ENCODE measurements at places on chromosomes 1 and 21.

- no peak for DNase-seq
Measured at GRCh38 chr1:56438901-56439551, 140.3 kb downstream of the PLPP3 start.

- DNase-seq = no peak
Measured at GRCh38 chr21:37644636-37645035, 271.6 kb downstream of the KCNJ6 start.

DNA sequence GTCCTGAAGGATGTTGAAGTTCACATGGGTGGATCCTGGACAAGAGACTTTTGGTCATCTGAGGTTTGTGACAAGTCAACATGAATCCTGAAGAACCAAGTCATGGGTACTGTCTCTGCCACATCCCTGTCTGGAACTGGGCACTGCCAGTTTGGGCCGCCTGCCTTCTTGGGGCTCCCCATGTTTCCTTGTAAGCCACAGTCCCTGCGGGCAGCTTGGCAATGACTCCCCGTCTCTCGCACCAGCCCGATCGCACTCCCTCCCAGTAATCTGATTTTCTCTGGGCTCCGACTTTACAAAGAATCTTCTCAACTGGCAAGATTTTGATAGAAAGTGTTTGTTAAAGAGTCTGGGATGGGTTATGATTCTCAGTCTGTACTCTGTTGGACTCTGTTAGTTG is 80.4 kb downstream of the DDX20 start:
- DNase-seq = no peak

- DNase-seq = no peak
Measured at GRCh38 chr1:204565617-204566582, 49.7 kb downstream of the MDM4 start.

GRCh38 chr21:31363720-31364119 is 19.7 kb upstream of the TIAM1 start:
- DNase-seq = no peak

DNA sequence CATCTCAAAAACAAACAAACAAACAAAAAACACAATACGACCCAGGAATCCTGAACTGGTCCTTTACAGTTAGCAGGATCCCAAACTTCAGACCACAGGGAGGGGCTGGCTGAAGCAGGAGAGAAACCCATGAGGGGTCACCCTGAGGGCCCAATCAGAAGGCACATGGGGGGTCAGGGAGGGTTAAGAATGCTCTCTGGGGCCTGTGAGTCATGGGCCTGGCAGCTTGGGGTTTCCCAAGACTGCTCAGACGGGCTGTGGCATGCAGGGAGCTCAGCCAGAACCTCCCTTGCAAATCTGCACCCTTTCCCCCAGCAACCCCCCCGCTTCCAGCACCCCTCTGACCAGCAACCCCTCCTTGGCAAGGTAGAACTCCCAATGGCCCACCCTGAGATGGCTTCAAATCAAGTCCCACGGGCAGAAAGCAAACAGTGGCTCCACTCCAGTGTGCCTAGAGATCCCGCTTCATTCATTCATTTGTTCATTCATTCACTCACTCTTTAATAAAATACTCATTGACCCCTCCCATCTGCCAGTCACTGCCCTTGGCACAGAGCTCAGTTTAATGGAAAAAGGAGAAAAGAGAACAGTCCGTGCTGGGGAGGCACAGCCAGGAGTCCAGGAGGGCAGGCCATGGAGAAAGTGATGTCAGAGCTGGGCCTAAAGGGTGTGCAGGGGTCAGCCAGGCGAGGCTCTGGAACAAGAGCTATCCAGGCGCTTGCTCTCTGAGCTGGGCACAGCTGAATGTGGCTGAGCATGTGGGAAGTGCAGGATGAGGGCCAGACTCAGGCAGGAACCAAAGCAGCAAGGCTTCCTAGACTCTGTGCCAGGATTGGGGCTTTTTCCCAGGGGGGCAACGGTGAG is 8.2 kb downstream of the UQCRHL start:
- peak; percentile 73 for DNase-seq

DNA sequence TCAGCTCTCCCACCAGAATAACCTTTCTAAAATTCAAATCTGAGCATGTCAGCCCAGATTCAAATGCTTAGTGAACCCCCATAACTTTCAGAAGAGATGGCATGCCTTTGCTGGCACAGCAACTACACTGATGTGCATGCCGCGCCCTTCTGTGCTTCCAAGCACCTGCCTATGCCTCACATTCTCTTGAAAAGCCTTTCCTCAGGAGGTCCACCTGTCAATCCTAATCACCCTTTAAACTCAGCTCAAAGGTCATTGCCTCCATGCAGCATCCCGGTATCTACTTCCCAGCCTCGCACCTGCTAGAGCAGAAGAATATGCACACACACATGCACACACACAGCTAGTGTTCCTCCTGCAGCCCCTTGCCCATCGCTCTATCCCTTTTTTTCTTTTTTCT is 5.2 kb upstream of the S100A2 start:
- DNase-seq = no peak

DNA sequence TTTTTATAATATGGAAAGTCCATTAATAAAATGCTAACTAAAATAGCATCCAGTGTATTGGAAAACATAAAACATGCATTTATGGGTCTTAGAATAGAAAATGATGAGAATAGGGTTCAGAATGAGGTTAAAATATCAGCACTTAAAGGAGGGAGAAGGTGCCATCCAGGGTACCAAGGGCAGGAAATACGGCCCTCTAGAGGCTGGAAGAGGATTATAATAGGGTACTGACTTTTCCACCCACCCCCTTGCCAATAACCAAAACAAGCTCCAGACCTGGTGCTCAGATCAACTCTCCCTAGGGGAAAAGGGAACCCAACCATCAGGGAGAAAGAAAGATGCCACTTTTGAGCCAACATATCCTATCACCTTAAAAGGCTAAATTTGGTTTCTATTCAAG is 26.7 kb downstream of the ASTN1 start:
- no peak for DNase-seq

DNA sequence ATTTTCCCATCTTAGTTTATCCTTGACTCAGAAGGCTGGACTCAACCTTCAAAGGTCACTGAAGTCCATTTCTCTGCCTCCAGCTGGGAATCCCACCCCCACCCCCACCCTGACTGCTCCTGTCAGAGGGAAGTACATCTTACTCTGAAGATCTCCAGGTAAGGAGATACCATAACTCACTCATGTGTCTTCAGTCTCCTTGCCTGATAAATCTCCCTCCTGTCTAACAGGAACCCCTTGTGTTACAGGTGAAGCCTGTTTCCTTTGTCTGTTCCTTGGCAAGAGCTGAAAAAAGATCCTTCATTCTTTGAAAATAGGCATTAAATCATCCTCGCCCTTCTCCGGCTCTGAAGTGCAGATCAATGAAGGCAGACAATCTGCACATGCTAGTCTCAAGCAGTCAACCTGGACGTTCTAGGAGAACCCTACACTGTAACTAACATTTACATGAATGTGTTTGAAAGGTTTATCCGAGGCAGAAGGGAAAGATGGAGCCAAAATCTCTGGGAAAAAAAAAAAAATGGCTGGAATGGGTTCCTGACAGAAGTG is 250.6 kb downstream of the TM2D1 start:
- DNase-seq = no peak

GRCh38 chr1:162019006-162019405 is 4.7 kb downstream of the OLFML2B start:
- no peak for DNase-seq

DNA sequence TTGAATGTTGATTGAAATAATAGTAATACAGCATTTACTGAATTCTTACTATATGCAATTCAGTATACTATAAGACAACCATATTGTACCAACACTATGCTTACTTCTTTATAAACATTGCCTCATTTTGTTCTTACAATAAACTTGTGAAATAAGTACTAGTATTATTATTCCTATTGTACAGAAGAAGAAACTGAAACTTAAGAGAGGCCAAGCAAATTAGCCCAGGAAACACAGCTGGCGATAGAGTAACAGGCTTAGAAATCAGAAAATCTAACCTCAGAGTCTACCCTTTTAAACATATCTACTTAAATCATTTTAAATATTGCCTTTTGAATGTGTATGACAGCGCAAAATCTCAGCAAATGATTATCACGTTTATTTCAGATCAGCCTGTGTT is 41.7 kb downstream of the FASLG start:
- no peak for DNase-seq

GRCh38 chr1:187433598-187433997 is 604.8 kb downstream of the PLA2G4A start:
- DNase-seq = no peak

DNA sequence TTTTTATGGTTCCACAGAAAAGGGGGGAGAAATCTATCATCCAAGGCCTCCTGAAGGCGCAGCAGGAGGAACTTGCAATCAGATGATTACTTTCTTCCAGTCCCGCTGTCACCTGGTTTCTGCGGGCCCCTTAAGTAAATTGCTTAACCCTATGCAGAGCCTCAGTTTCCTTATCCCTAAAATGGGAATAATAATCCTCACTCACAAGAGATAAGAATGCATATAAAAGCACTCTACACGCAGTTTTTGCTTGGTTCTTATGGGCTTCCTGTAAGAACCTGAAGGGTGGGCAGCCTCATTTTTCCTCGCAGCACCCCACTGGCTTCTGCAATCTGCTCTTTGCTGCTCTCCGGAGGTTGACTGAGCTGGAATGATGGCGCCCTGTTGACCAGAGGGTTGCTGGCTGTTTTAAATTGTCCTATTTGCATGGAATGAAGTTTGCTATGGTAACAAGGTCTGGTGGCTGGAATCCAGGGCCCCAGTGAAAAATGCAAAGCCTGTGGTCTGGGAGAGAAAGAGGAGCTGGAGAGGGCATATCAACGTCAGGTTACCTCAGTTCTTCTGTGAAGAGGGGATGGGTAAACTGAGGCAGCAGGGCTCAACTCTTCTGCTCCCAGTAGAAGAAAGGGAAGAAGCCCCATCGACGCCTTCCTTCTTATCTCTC is 1.0 kb upstream of the KAZN start:
- no peak for DNase-seq

DNA sequence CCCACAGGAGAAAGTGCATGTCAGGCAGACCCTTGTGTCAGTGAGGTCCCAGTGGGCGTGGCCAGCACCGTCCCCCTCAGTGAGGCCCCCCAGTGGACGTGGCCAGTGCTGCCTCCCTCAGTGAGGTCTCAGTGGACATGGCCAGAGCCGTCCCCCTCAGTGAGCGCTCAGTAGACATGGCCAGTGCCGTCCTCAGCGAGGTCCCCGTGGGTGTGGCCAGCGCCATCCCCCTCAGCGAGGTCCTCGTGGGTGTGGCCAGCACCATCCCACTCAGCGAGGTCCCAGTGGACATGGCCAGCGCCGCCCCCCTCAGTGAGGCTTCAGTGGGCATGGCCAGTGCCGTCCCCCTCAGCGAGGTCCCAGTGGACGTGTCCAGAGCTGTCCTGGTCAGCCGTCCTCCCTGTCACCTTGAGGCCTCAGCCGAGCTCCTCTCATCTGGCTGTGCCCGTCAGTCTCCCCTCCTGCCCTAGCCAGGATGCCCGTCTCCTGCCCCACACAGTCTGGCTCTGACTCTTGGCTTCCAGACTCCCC is 35.5 kb downstream of the PDE9A start:
- no peak for DNase-seq

- DNase-seq = no peak
Measured at GRCh38 chr1:30310966-30311742, 412.2 kb downstream of the MATN1 start.

- no peak for DNase-seq
Measured at GRCh38 chr1:35595684-35596083, 22.6 kb downstream of the TFAP2E start.

DNA sequence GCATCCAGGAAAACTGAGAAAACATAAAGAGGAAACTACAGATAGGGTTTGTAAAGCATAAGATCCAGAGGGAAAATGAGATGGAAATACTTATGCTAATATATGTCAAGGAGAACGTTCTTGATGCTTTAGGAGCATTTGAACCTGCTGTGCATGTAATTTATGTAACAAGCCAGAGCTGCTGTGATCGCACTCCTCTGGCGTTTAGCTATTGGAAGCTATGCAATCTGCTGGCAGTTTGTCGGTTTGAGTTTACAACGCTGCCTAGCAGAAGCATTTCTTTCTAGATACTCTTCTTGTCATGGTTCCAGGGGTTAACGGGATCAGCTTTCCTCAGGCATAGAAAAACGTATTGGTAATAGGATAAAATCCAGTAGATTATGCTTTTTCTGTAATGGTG is 182.7 kb downstream of the KCNH1 start:
- DNase-seq = no peak

GRCh38 chr1:17618558-17619247 is 79.2 kb downstream of the ARHGEF10L start:
- DNase-seq = no peak

DNA sequence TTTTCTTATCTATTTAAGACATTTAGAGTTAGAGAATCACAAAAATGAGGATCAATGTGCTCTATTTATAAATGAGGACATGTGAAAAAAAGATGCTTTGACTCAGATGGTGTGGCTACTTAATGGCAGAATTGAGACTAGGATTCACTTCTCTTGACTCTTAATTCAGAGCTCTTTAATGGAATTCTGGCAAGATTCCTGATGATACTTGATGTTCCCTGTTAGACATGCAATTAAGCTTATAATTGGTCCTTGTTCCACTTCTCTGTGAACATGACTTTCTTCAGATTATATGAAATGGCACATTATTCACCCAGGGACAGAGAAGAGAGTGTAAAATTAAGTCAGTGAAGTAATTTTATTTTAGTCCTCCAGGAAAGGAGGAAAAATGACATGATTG is 165.3 kb downstream of the LRRC7 start:
- DNase-seq = no peak

GRCh38 chr1:246773213-246773641 is 49.0 kb downstream of the SCCPDH start:
- no peak for DNase-seq

GRCh38 chr1:43184995-43185394 is 12.9 kb downstream of the CFAP57 start:
- DNase-seq = no peak

GRCh38 chr1:189185097-189185496 is 1292.6 kb downstream of the BRINP3 start:
- DNase-seq = no peak

- no peak for DNase-seq
Measured at GRCh38 chr1:119147661-119148090, 7.2 kb upstream of the WARS2 start.

GRCh38 chr1:16348414-16349182 is 3.7 kb downstream of the FBXO42 start:
- no peak for DNase-seq

GRCh38 chr1:24801176-24801575 is 55.9 kb downstream of the CLIC4 start:
- DNase-seq = no peak

- no peak for DNase-seq
Measured at GRCh38 chr1:47507881-47508701, 70.2 kb downstream of the FOXD2 start.

- DNase-seq = no peak
Measured at GRCh38 chr1:39671793-39672550, at the start of gene NT5C1A. Gene NT5C1A (minus strand): TSS chr1:39672107. CDS start chr1:39672038, 69 bp downstream.

GRCh38 chr1:185598332-185598731 is 135.9 kb upstream of the HMCN1 start:
- no peak for DNase-seq

GRCh38 chr1:9018333-9018732 is 7.9 kb downstream of the SLC2A7 start:
- DNase-seq = no peak
